NCI-H1105 treated with DMSO at 0.1 percent for 48 hours (cell line): ENCODE measurements at places on chromosomes 3 and 15.

GRCh38 chr3:62926494-62926893 lies 51.3 kb upstream of the CADPS start:
- DNase-seq, result no peak

GRCh38 chr3:10983219-10983916 lies 9.2 kb upstream of the SLC6A1 start:
- peak; percentile 27 for DNase-seq

DNA sequence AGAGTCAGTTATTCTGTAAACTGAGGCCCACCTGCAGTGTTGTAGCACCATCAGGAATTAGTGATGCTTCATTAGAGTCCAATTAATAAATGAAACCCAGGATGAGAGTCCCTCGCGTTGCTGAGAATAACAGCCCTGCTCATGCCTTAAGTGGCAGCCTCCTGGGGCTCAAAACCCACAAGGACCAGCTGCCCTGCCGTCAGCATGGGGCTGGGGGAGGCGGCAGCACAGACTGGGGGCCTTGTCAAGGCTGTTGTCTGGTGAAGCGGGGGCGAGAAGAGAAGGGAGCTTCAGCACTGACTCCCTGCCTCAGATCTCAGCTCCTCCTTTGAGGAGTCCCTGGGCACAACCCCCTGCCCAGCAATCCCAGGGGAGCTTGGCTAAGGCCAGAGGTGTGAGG lies 21.0 kb downstream of the CCDC33 start:
- no peak for DNase-seq

GRCh38 chr15:93417156-93417555 lies 328.1 kb upstream of the RGMA start:
- no peak for DNase-seq

- DNase-seq, result no peak
Observed at GRCh38 chr3:40911264-40911663, 288.0 kb upstream of the CTNNB1 start.

GRCh38 chr3:67006460-67006859 lies 8.4 kb downstream of the KBTBD8 start:
- DNase-seq, result no peak

GRCh38 chr15:33013827-33014445 lies 180.6 kb downstream of the FMN1 start:
- DNase-seq, result no peak

GRCh38 chr3:58555203-58555602 lies 18.2 kb upstream of the ACOX2 start:
- no peak for DNase-seq

DNA sequence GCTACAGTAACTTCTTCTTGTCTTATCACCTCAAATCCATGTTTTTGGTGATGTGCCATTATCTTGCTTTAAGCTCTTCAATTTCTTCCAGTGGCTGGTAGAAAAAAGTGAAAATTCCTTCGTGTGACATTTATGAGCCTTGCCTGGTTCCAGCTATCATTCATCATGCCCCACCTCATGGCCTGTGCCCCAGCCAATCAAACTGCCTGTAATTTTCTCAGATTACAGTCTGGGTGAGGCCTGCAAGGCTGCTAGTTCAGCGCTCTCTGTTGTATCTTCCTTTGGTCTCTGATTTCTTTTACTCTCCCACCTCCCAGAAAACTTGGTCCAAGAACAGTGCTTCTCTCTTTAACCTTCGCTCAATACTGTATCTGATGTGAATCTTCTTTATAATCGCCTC lies 249.3 kb upstream of the ZNF717 start:
- no peak for DNase-seq

DNA sequence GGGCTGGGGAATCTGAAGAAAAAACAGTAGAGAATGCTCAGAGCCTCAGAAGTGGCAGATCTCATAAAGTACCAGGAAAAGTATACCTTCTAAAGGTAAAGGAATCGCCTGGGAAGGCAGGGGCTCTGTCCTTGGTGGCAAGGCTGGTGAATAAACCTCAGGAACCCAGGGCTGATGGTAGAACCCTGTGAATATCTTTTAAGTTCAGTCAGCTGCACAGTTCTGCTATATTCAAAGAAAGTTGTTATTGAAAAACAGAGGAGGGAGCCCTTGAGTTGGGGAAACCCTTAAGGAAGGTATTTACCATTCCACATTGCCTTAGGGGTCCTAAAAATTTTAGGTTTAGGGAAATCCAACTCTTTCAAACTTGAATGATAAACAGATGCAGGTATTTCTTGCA lies 31.2 kb downstream of the ZPLD1 start:
- no peak for DNase-seq

- no peak for DNase-seq
Observed at GRCh38 chr15:68809517-68809916, 11.2 kb downstream of the ANP32A start.

DNA sequence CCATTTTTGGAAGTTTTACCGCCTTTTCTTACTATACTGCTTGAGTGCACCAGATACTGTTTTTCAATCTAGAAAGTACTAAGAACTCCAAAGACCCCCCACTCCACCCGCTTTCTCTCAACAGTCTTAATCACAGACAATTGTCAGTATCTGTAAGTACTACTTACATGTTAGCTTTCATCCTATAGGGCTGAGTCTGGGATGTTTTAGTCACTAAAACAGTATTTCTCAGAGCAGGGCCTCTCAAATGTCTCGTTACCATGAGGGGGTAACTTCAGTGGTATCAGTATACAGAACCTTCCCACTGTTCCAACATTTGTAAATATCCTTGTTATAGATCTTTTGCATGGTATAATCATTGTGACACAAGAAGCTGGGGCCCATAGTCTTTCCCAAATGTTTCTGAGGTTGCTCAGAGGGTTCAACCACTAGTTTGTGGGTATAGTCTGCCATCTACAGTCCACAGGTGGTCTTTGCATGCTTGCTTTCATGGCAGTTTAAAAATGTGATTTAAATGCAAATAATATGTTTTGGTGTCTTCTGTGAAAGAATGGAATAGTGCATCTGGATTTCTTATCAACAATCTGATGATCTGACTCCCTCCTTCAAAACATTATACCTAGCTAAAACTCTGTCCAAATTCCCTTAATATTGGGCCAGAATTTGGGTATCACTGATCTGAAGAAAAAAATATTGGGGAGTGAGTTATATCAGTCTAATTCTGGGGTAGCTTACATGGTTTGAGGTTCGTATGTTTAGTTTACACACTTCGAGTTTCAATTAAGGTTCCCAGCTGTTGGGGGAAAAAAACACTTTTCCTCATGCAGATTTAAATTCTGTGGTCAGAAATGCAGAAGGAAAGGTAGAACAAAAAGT lies 18.0 kb upstream of the DNAJC13 start:
- DNase-seq, result peak; percentile 61

DNA sequence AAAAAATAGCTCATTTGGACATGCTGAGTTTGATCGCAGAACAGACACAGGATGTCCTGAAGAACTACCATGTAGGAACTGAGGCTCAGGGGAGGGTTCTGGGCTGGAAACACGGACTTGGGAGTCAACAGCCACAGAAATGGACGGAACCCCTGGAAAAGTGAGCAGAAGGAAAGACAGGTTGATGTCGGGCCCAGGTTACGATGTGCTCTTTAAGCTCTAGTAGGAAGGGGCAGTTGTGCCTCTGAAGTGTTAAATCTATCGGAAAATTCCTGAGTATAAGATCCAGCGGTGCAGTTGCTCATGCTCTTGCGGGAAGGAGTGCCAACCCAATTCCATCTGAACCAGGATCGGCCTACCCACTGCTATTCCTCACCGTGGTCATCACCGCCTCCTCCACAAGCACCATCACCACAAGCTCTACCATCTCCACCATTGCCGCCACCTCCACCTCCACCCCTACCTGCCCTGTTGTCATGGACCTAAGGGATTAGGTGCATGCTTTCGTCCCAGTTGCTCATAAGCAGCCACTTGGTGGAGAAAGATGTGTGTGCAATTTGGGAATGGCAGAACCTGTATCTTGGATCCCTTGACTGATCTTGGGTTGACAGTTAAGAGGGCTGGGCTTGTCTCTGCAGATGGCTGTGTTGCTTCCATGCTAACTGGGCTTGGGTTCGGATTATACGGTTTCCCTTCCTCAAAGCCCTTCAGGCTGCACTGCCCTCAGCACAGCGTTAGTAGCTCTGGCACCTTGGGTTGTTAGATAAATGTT lies 108.5 kb downstream of the ASB7 start:
- no peak for DNase-seq

GRCh38 chr3:52982839-52983238 lies 63.0 kb downstream of the SFMBT1 start:
- DNase-seq, result no peak

- peak; percentile 49 for DNase-seq
Observed at GRCh38 chr15:56243163-56244037, at the start of gene RFX7. Gene RFX7, minus strand, starts transcription at chr15:56243879. Its CDS starts 594 bp downstream, at chr15:56243285.

DNA sequence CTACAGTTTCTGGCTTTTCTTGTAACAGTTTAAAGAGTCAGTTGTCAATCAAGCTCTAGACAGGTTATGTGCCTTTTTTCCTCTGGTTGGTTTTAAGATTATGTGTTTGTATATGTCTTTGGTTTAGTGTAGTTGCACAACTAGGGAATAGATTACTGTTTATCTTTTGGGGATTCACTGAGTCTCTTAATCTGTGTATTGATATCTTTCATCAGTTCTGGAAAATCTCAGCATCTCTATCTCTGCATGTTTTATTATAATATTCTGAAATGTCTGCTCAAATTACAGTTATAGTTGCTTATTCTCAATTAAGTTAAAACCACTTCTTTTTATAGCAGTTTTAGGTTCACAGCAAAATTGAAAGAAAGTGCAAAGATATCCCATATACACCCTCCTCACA lies 14.3 kb downstream of the DUT start:
- DNase-seq, result no peak

GRCh38 chr3:58725326-58725853 lies 58.8 kb upstream of the FAM3D start:
- DNase-seq, result no peak

- DNase-seq, result no peak
Observed at GRCh38 chr3:151875759-151876158, 2.3 kb downstream of the SUCNR1 start.

GRCh38 chr3:15659254-15659975 lies 57.9 kb downstream of the BTD start:
- DNase-seq, result peak; percentile 8

DNA sequence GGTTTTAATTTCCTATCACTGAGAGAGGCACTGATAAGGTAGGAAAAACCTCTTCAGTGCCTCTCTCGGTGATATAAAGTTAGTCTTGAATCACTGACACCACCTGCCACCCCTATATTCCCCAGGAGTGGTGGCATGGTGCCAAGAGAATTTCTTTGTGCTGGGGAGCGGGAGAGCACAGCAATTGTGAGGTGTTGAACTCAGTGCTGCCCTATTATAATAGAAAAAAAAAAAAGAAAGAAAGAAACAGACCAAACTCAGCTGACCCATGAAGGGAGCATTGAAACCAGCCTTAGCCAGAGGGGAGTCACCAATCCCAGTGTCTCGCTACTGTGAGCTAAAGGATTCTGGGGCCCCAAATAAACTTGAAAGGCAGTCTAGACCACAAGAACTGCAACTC lies 201.4 kb upstream of the STT3B start:
- peak; percentile 81 for DNase-seq

DNA sequence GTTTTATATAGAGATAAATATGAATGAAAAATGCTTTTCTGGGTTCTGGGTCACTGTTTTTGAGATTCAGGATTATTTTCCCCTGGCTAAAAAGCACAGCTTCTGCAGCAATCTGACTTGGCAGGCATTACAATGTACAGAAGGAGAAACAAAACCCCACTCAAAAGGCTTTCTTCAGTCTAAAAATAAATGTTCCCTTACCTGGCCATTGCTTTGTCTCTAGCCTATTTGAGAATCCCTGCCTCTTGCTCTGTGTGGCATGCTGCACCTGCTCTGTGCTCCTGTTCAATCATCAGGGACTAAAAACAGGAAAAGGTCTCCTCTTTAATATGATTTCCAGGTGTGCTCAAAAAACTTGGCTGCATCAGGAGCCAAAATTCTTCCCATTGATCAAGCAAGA lies 187.4 kb upstream of the STAC start:
- DNase-seq, result peak; percentile 53

GRCh38 chr3:127822041-127822681 lies at the start of gene MGLL:
Gene MGLL, minus strand, starts transcription at chr3:127822515. Its CDS starts 197 bp downstream, at chr3:127822318.
- DNase-seq, result no peak

DNA sequence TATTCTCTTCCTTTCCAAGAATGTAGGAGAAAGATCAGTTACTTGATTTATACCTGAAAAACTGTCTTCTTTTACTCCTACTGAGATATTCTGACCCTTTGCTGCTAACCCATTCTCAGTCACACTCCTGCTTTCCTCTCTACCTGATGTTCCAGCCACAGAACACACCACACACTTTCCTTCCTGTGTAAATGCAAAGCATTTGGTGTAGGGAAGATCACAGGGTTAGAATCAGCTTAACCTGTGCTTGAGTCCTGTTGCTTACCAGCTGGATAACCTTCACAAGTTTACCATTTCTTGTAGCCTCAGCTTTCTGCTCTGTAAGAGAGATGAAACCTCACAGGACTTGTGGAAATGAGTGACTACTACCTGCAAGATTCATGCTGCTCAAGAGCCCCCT lies 489.8 kb upstream of the GOLIM4 start:
- no peak for DNase-seq

GRCh38 chr3:149366941-149367840 lies 10.3 kb downstream of the TM4SF1 start:
- DNase-seq, result no peak

DNA sequence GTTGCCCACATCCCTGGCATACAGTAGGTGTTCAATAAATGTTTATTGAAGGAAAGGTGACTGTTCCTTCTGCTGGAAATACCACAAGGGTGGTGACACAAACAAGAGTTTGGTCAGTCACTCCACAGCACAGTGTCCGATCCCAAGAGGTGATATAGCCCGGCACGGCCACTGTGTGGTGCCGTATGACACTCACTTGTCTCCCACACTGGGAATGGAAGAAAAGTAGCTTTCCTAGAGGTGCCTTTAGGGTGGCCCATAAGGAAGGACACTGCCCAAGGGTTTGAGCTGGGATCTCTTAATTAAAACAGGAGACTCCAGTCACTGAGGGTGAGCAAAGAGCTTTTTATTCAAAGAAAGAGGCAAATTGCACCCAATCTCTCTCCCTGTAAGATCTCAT lies 40.5 kb downstream of the TGM4 start:
- DNase-seq, result no peak

- peak; percentile 51 for DNase-seq
Observed at GRCh38 chr3:13495921-13496723, 16.0 kb downstream of the HDAC11 start.

- DNase-seq, result no peak
Observed at GRCh38 chr15:25568751-25569150, 129.9 kb upstream of the UBE3A start.

DNA sequence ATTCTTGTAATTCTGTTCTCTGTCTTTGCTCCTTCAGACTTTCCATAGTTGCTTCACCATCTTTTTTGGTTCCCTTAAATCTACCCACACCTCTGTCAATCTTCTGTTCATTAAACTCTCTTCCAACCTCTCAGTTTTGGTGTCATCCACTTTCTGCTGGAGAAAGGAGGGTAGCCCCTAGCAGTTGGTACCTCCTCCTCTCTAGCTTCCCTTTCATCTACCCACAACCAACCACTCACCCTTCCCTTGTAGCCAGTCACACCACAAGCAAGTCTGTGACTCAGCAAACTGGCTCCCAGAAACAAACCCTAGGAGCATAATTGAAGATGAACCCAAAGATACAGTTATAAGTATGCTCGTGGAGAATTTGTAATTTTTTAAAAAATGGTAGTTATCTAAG lies 318.6 kb downstream of the FHIT start:
- DNase-seq, result no peak

- DNase-seq, result no peak
Observed at GRCh38 chr15:85404918-85405866, 24.8 kb downstream of the AKAP13 start.
